Panc1 (cell line): ENCODE measurements at places on chromosomes 11 and 22.

DNA sequence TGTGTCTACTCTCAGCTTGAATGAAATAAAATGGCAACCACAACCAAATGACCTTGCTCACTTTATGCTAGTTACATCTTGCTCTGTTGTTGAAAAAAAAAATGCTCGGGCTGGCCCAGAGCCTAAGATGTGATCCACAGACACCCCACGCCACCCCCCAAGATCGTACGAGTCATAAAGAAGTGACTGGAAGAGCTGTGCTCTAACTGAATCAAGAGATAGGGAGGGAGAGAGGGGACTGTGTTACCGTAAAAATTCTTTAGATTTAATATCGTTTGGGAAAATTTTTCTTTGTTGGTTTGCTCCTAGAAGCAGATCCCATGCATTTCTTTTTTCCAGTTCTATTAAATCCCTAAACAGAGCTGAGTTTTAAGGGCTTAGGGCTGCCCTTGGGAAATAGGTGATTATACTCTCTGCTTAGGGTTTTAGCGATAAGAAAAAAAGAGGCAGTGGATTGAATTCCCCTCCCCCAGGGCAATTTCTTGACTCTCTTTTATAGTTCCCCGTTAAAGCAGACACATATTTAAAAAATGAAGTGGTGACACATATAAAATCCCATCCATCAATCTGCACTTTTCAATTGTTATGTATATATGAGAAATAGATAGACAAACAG lies 14.5 kb downstream of the MAML2 start:
- DNase-seq: no peak

DNA sequence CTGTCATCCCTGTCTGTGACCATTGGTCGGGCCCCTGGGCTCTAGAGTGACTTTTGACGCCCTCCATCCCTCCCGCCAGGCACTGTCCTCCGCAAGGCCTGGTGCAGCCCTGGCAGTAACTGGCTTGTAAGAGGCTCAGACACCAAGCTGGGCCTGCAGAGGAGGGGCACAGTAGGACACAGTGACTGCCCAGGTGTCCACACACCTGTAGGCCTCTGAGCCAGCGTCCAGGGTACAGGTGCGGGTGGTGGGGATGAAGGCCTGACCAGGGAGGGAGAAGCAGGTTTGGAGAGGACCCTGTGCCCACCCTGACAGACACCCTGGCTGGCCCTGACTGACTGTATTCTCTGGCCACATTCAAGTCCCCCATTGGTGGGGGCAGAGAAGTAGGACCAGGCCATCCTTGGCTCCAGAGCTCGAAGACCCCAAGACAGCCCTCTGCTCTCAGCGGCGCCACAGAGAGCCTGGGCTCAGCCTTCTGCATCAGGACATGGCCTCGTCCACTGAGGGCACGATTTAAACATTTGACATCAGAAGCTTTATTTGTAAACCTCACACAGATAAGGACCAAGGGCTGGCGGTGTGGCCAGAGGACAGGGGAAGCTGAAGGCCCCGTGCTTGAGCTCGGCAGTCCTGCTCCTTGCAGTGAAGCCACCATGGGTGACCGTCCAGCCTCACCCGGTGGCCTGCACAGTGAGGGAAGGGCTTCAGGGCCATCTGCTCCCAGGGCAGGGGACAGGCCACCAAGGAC lies 31.4 kb downstream of the PPIL2 start:
- DNase-seq: no peak

DNA sequence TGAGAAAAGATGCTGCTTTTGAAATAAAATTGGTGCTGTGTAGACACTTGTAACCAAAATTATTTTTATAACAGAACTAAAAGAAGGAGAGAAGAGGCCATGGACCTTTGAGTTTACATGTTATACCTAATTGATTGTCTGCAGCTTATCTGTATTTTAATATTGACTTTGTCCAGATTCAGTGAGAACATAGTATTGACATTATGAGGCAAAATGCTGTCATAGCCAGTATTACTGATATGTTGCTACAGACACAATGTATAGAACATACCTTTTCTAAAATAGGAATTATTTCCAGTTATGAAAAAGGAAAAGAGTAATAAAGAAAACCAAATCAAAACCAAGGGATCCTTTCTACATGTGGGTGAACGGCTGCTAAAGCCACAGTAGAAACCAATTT lies 11.5 kb upstream of the TECTA start:
- no peak for DNase-seq

DNA sequence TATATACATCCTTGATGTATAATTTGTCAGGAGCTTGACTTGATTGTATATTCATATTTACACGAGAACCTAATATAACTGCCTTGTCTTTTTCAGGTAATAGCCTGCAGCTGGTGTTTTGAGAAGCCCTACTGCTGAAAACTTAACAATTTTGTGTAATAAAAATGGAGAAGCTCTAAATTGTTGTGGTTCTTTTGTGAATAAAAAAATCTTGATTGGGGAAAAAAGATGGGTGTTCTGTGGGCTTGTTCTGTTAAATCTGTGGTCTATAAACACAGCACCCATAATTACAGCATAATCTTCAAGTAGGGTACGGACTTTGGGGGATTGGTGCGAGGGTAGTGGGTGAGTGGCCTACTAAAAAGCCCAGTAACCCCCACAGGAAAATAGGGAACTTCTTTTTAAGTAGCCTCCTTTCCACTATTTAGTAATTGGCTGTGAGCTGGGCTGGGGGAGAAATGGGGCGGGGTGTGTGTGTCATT lies 7.5 kb downstream of the MALAT1 start:
- peak; percentile 46 for DNase-seq

DNA sequence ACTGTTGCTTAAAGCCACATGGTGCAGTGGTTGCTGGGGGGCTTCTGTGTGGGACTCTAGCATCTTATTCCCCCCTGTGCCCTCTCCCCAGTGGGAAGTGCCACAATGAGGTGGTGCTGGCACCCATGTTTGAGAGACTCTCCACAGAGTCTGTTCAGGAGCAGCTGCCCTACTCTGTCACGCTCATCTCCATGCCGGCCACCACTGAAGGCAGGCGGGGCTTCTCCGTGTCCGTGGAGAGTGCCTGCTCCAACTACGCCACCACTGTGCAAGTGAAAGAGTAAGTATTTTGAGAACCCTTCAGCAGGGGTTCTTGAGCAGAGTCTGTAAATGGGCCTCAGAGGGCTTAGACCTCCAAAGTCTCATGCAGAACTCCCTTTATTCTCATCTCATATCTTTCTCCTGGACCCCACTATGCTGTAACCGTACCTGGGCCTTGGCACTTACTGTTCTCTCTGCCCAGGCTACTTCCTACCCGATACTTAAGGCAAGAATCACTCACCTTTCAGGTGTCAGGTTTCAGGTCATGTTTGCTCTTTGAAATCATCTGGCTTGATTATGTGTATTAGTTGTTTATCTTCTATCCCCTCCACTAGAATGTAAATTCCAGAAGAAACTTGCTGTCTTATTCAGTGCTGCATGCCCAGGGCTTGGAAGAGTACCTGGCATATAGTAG lies 32.4 kb downstream of the PIK3IP1 start:
- DNase-seq: no peak
